Right cardiac atrium (tissue), 5 donors: ENCODE measurements at places on chromosomes 13 and 19. TPM values are rescaled to one million over a fixed set of nuclear protein-coding genes. Genes with fewer than 3 reads are reported as not detected.

DNA sequence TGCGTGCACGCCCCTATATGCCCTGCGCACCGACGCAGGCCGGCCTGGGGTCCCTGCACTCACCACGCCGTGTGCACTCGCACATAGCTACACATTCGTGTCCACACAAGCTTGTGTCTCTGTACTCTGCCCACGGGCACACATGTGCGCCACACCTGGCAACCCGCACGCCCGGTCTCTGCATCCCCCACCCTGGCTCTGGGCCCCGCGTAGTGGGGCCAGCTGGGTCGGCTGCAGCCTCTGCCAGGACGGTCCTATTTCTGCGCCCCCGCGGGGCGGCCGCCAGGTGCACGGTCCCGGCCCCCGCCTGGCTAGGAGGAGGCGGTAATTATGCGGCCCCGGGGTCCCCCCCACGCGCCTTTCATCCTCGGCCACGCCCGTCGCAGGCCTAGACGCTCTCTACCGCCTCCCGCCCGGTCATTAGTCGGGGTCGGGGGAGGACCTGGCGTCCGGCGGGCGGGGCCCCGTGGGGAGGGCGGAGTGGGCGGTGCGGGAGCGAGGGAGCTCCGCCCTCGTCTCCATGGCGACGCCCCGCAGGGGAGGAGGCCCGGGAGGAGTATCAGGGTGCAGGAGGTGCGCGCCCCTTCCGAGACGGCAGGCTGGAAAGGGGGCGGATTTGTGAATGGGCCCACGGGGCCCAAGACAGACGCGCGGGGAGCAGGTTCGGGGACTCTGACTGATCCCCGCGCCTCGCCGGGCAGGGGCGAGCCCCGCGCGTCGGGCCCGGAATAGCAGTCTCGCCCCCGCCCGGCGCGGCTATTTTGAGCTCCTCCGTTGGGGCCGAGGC, 2.8 kb upstream of the CIRBP start:
- DNase-seq: peak; percentile 96

- no peak for DNase-seq
Observed at GRCh38 chr13:61029064-61029463, 386.6 kb downstream of the PCDH20 start.

DNA sequence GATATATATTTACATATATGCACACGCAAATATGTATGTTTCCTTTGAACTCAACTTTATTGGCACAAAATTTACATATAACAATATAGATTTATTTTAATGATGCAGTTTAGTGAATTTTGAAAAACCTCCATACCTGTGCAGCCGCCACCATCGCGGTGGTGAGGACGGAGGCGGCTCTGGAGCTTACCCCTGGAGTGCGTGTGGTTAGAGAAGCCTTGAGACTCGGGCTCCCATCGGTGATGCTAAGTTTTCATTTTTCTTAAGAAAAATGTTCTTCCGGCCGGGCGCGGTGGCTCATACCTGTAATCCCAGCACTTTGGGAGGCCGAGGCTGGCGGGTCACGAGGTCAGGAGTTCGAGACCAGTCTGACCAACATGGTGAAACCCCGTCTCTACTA, 31.8 kb downstream of the GJA3 start:
- DNase-seq: no peak

Gene ZNF610
- polyA plus RNA-seq: 2.8 TPM

Gene KIR3DL1
- 0.05 TPM for polyA plus RNA-seq

DNA sequence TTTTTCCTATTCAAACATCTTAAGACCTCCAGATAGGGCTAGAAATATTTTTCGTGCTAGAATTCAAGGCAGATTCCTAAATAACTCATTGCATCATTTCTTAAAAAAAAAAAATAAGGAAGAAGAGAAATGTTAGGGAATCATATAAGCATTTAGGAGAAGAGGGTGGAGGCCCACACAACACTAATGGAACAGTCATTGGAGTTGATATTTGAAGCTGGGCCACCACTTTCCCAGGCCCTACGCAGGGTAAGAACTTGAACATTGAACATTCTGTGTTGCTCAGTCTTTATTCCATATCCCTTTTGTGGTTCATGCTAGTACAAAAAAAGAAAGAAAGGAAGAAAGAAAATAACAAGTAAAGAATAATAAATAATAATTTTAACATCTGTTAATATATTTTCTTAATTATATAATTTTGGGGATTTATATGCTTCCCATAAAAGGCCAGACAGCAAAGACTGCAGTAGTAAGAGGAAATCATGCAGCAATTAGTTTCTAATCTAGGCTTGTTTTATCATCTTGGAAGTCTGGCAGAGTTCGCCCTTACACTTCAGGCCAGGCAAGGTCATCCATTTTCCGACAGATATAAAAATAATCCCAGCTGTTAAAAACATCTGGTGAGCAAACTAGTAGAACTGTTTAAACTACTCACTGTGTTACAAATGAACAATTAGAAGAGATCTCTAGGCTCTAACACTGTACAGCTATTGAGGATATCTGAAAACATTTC, 127.7 kb downstream of the FRY start:
- DNase-seq: peak; percentile 50

GRCh38 chr13:40585911-40586471, 80.5 kb downstream of the FOXO1 start:
- DNase-seq: no peak

Gene CCDC8
- 28.8 TPM for polyA plus RNA-seq

DNA sequence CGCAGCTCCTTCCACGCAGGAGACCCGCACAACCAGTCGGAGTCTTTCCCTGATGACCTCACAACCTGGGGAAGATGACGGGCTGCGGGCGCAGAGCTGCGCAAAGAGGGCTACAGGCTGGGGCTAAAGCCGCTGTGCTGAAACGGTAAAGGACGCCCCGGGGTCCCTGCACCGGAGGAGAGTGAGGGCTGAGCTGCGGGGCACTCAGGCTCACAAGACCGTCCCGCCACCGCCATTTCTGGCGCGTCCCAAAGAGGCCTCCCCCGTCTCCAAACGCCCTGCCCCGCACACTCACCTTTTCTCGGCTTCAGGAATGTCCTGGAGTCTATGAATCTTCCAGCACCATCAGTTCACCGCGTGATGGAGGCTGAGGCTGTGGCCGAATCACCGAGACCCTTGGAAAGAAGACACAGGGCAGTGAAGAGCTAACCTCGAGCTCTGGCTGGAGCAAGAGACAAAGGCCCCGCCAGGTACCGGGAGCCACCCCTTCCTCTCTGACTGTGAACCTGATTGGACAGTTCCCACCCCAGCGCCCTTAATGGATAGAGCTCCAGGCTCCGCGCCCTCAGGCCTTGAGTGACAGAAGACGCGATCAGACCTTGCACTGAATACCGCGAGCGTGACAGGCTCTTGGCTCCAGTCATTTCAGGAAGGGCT, 41.8 kb upstream of the ZNF429 start:
- DNase-seq: peak; percentile 73

- DNase-seq: no peak
Observed at GRCh38 chr19:14408491-14409145, 10.5 kb downstream of the DDX39A start.

- peak; percentile 52 for DNase-seq
Observed at GRCh38 chr19:46000491-46001246, 5.4 kb downstream of the CCDC61 start.

DNA sequence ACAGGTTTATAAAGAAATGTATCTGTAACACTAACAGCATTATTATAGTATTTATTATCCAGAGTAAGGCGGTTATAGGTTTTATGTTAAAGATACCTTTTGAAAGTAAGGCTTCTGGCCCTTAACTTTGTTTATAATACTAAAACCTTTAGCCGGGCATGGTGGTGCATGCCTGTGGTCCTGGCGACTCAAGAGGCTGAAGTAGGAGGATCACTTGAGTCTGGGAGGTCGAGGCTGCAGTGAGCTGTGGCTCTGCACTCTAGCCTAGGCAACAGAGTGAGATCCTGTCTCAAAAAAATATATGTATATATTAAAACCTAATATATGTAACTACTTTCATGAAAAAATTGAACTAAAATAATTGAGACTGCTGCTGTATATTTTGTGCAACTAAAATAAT, 98.7 kb upstream of the KLF5 start:
- no peak for DNase-seq

DNA sequence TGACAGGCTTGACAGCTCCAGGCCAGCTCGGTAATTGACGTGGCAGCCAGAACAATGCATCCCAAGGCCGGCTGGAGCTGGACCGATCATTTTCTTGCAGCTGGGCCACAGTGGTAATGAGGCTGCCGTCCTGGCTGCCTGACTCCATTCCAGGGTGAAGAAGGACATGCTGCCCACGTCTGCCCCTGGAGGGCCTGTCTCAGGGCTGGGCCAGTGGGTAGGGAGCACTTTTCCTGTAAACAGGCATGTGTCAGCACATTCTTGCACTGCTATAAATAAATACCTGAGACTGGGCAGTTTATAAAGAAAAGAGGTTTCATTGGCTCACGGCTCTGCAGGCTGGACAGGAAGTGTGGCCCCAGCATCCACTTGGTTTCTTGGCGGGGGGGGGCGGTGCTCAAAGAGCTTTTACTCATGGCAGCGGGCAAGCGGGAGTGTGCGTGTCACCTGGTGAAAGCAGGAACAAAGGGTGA, 38.1 kb upstream of the KCTD15 start:
- DNase-seq: no peak

DNA sequence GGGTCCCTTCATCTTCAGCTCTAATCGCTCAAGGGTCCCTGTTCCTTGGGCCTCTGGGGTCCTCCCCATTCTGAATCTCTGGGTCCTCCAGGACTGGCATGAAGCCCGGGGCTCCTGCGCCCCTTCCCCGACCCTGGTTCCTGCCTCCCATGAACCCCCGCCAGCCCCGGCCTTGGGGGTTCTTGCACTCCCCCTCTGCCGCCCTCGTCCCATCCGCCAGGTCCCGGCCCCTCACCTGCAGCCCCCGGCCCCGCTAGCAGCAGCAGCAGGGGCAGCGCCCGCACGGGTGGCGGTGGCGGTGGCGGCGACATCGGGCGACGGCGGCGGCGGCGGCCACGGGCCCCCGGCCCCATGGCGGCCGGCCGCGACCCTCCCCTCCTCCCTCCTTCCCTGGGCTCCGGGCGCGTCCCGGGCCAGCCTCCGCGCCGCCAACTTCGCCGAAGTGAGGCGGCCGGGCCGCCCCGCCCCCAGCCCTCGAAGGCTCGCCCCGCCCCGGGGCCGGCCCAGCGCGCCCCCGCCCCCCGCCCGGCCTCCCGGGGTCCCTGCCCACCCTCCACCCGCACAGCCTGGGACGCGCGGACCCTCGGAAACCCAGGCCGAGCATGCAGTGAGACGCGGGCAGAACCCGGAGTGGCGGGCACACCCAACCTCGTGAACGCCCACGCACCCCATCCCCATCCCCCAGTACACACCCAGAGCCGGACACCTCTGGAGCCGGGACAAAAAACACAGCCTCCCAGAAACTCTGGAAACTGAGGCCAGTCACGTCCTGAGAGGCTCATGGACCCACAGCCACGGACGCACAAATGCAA, at the start of gene NOTCH3:
Gene NOTCH3, minus strand, starts transcription at position 443 of the 812 bp plus-strand sequence. Its CDS starts 90 bp downstream, at position 353.
- no peak for DNase-seq

GRCh38 chr13:51148952-51149573, 38.0 kb upstream of the C13orf42 start:
- no peak for DNase-seq

- DNase-seq: peak; percentile 91
Observed at GRCh38 chr19:2983351-2984214, 6.2 kb downstream of the TLE6 start.

DNA sequence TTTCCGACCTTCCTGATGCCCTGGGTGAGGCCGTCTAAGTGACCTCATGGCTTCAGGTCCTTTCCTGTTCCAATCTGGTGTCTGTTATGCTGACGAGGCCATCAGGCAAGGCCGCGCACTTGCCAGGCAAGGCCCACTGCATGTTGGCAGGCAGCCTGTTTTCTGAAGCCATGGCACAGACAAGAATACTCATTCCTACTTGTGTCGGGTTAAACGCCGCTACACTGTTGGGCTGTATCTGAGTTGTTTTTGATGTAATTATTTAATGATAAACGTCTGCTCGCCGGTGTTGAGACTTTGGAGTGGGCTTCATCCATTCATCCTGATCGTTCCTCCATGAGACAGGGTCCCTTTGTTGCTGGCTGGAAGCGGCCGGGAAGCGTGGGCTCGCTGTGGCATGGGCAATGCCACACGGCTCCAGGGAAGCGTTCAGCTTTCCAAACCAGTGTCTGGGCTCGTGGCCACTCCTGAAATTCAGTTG, 92.1 kb downstream of the ATP11A start:
- DNase-seq: peak; percentile 61

- DNase-seq: peak; percentile 22
Observed at GRCh38 chr19:41753936-41754529, 1.3 kb upstream of the CEACAM6 start.

DNA sequence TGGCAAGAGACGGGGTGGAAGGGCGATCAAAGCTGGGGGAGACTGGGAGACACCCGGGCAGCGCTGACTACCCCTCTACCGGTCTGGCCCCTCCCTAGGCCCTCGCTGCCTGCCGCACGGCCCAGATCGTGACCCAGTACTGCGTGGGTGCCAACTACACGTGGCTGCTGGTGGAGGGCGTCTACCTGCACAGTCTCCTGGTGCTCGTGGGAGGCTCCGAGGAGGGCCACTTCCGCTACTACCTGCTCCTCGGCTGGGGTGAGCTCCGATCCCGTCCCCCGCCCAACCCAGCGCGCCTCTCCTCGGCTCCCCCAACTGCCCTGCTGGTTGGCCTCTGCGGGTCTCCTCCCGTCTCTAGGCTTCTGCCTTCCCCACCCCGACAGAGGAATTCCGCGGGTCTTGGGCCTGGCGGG, 8.8 kb downstream of the GIPR start:
- peak; percentile 27 for DNase-seq

DNA sequence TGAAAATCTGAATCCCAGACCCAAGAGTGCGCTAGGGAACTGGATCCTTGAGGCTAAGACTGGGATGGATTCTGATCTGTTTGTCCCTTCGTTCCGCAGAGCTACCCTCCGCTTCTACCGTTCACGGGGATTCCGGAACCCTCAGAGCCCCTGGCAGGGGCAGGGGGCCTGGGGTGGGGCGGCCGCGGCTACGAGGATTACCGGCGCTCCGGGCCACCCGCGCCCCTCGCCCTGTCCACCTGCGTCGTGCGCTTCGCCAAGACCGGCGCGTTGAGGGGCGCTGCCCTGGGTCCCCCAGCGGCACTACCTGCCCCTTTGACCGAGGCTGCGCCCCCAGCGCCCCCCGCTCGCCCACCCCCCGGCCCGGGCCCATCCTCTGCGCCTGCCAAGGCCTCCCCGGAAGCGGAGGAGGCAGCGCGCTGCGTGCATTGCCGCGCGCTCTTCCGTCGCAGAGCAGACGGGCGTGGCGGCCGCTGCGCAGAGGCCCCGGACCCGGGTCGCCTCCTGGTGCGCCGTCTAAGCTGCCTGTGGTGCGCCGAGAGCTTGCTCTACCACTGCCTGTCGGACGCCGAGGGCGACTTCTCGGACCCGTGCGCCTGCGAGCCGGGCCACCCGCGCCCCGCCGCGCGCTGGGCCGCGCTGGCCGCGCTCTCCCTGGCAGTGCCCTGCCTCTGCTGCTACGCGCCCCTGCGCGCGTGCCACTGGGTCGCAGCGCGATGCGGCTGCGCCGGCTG, 7.1 kb downstream of the SPRED3 start:
- DNase-seq: no peak

Gene KLK15
- not detected for polyA plus RNA-seq

- no peak for DNase-seq
Observed at GRCh38 chr19:48991873-48992580, 1.1 kb downstream of the GYS1 start.

- no peak for DNase-seq
Observed at GRCh38 chr19:7408251-7408650, 59.5 kb downstream of the ARHGEF18 start.

GRCh38 chr13:63636316-63636993, 2220.8 kb upstream of the PCDH20 start:
- no peak for DNase-seq
